ENCODE measurements at places on chromosomes 12 and 14. TPM values are rescaled to one million over a fixed set of nuclear protein-coding genes. Genes with fewer than 3 reads are reported as not detected.

DNA sequence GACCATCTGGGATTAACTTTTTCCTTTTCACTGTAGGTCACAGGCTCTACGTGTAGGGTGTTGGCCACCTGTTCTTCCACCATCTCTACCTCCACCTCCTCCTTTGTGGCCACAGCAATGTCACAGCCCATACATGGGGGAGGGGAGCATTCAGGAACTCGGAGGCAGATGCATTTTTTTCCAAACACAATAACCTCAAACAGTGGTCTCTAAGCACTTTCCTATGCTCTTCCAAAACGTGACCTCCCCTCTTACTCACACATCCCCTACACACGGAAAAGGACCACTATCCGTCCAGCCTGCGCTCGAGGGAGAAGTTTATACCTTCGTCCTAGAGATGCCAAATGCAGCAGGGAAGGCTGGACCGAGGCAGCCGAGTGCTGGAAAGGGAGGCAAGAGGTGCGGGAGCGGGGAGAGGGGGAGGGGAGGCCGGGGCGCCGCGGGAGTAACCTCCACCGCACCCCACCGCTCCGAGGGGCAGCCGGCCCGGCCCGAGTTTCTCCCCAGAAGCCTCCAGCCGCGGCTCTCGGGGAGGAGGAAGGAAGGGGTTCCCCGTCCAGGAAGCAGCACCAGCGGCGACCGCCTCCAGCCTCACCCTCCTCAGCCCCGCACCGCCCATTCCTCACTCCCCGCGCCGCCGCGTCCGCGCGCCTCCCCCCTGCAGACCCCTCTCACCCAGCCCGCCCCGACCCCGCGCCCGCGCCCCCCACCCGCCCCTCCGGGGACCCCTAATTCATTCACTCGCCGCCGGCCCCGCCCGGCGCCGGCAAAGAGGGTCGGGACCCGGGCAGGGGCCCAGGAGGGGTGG, 594 bp downstream of the KRAS start:
- H3K27ac ChIP-seq = peak overlapping the region; percentile 98
- peak overlapping the region; percentile 90 for H3K4me3 ChIP-seq
- H3K4me1 ChIP-seq = peaks cover 56% of the 10 kb centered on the region
- no peaks in the 10 kb centered on the region for H3K27me3 ChIP-seq

- H3K27me3 ChIP-seq = no peaks in the 10 kb centered on the region
- H3K36me3 ChIP-seq = peaks cover 1% of the 10 kb centered on the region
- H3K4me1 ChIP-seq = peaks cover 6% of the 10 kb centered on the region
- H3K27ac ChIP-seq = peak overlapping the region; percentile 88
Measured at GRCh38 chr14:41749429-41749828, 142.8 kb downstream of the LRFN5 start.

DNA sequence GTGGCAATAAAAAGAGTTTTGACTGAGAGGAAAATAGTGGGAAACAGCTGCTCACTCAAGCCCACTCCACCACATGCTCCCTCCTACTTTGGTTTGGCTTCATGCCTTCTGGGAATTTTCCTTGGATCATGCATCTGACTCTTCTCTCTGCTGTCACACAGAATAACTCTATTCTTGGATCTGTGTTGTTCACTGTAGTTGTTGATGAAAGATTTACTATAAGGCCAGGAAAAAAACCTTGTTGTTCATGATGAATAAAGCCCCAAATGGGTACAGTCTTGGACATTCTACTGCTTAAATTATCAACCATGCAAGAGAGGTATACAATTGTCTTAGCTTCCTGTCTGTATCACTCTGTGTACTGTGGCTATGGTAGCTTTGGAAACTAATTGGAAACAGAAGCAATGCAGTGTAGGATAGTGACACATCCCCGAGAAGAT, 70.5 kb downstream of the TMX1 start:
- H3K27ac ChIP-seq = no peak overlapping the region
- no peak overlapping the region for H3K4me3 ChIP-seq
- H3K4me1 ChIP-seq = no peaks in the 10 kb centered on the region
- H3K27me3 ChIP-seq = peaks cover 5% of the 10 kb centered on the region
- H3K36me3 ChIP-seq = no peaks in the 10 kb centered on the region
- DNase-seq = no peak

- H3K4me3 ChIP-seq = peak overlapping the region; percentile 1
- peaks cover 29% of the 10 kb centered on the region for H3K27me3 ChIP-seq
- DNase-seq = no peak
- no peak overlapping the region for H3K27ac ChIP-seq
- H3K4me1 ChIP-seq = peaks cover 10% of the 10 kb centered on the region
Measured at GRCh38 chr12:88578276-88579160, 1.8 kb downstream of the KITLG start.

GRCh38 chr14:71659159-71659558, 273.1 kb upstream of the RGS6 start:
- no peaks in the 10 kb centered on the region for H3K27me3 ChIP-seq
- no peak overlapping the region for H3K4me3 ChIP-seq
- no peak for DNase-seq
- peaks cover 11% of the 10 kb centered on the region for H3K4me1 ChIP-seq

DNA sequence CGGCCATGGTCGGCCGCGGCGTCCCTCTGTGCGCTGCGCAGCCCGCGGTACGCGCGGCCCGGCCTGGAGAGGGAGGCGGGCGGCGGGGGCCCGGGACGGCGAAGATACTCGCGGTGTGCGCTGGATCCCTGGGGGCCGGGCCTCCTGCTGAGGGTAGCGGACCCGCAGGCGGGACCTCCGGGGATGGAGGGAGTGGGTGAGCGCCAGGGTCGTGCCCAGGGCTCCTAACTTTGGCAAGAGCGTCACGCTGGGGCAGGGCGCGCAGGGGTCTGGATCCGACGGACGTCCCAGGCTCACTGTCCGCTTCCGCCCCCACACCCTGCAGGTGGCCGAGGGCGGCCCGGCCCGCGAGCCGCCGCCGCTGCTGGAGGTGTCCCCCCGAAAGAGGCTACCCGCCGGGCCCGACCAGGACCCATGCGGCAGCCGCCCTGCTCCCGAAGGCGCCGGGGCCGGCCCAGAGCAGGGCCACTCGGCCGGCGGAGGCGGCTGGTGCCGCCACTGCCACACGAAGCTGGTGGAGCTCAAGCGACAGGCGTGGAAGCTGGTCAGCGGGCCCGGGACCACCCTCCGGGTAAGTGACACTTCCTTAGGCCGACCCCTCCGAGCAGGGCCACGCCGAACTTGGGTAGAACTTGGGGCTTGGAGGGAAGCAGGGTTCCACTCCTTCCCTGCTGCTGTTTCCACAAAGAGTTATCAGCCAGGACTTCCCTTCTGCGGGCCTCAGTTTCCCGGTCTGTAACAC, 502 bp downstream of the KIF26A start:
- H3K4me1 ChIP-seq = peaks cover 2% of the 10 kb centered on the region
- H3K27ac ChIP-seq = no peak overlapping the region
- no peaks in the 10 kb centered on the region for H3K36me3 ChIP-seq

DNA sequence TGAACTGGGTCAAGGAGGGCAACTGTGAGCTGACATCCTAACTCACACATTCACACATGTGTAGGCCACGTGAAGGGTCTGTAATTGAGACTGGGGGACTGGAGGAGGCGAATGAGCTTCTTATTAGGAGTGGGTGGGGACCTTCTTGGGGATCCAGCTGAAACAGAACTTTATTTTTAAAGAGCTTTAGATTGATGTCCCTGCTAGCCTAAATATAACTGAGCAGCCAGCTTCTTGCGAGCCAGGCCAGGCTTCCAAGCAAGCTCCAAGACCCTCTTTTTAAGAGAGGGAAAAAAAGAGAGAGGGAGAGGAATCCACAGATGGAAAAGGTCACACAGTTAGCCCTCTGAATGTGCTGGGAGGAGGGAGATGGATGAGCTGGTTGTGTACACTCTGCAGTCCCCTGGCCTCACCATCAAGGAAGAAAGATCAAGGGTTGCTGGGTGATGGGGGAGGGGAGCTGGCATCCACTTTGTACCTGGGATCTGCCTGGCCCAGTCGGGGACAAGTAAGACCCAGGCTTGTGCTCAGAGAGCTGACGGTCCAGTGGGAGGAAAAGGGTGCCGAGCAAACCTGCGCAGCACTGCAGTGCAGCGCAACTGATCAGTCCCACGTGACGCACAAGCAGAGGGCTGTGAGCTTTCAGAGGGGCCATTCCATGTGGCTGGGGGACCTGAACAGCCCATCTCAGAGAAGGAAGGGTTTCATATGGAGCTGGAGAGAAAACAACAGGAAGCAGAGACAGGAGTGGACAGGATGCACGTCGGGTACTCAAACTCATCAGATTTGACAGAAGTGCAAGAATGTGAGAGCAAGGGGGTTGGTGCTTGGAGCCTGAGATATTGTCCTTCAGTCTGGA, 154.5 kb downstream of the ZFP36L1 start:
- H3K4me1 ChIP-seq = no peaks in the 10 kb centered on the region
- no peaks in the 10 kb centered on the region for H3K27me3 ChIP-seq
- no peak overlapping the region for H3K4me3 ChIP-seq
- no peak overlapping the region for H3K27ac ChIP-seq
- peaks cover 17% of the 10 kb centered on the region for H3K36me3 ChIP-seq

DNA sequence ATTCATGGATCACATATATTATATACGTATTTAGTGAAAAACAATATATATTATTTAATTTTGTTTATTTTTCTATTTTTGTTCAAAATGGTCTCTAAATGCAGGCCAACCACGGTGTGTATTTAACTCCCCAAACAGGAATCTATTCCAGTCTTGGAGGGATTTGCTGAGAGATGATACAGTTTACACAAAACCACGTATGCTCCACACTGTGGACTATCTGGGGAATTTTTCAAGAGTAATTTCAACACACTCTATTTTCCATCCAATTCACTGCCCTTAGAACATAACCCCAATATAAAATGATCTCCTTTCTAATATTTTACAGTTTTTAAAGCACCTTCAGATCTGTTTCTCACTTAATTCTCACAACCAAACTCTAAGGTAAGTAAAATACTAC, 15.3 kb downstream of the EML1 start:
- no peaks in the 10 kb centered on the region for H3K36me3 ChIP-seq
- H3K27me3 ChIP-seq = peaks cover 12% of the 10 kb centered on the region
- H3K4me3 ChIP-seq = no peak overlapping the region
- no peak overlapping the region for H3K27ac ChIP-seq
- H3K4me1 ChIP-seq = no peaks in the 10 kb centered on the region

DNA sequence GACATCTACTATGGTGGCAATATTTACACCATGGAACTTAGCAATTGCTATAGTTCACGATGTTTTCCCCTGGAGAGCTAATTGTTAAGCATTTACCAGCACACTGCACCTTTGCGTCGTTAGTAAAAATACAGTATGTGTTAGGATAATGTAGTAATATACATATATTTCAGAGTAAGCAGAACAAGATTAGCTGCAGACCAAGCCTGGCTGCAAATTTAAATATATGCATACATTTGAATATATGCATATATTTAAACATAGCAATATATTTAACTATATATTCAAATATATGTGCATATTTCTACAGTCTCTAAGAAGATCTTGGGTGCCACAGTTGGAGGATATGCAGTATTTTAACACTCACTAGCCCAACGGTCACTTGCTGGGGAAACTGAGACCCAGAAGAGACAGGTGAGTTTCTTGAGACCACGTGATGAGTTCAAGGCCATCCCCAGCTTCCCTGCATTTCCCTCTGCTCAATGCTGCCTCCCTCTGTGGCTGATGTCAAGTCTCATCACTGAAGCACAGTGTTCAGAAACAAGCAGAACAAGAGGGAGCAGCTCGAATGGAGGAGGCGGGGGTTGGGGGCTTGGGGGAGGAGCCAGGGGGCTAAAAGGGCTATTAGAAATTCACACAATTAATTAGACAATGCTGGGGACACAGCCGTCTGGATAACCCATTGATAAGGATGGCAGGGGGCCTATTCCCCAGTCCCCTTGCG, 708.0 kb downstream of the MED13L start:
- peaks cover 2% of the 10 kb centered on the region for H3K27me3 ChIP-seq
- no peaks in the 10 kb centered on the region for H3K36me3 ChIP-seq
- no peak overlapping the region for H3K4me3 ChIP-seq
- H3K27ac ChIP-seq = no peak overlapping the region
- no peaks in the 10 kb centered on the region for H3K4me1 ChIP-seq

DNA sequence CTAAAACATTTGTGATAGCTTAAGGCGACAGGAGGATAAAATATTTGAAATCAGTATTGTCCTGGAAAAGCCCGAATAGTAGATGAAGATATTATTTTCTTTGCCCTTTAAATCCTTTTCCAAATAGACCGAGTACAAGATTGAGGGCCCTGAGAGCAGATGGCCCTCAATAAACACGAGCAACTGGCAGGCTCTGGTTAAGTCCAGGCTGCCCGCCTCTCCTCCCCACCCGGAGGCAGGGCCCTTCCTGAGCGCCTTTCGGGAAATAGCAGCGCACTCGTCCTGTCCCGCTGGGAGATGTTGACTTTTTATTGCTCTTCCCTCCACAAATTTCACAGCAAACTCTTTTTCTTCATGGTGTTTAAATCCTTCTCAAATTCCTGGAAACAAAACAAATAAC, 50.8 kb upstream of the MAX start:
- H3K4me1 ChIP-seq = no peaks in the 10 kb centered on the region
- no peak for DNase-seq
- H3K27ac ChIP-seq = no peak overlapping the region
- no peaks in the 10 kb centered on the region for H3K36me3 ChIP-seq
- no peaks in the 10 kb centered on the region for H3K27me3 ChIP-seq

DNA sequence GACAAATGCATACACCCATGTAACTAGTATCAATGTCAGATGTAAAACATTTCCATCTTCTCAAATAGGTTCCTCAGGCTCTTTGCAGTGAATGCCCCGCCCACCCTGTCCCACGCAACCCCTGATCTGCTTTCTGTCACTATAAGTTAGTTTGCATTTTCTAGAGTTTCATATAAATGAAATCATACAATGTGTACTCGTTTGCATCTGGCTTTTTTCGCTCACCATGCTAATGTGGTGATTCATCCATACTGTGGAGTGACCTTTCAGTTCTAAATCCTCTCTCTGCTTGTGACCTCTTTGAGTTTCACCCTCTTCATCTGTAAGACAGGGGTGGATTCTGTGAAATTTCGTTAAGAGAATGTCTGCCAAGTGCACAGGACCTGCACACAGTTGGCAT, 30.6 kb upstream of the MSI1 start:
- peaks cover 3% of the 10 kb centered on the region for H3K4me1 ChIP-seq
- no peak for DNase-seq
- no peaks in the 10 kb centered on the region for H3K36me3 ChIP-seq
- no peak overlapping the region for H3K27ac ChIP-seq
- H3K27me3 ChIP-seq = peaks cover 16% of the 10 kb centered on the region

GRCh38 chr14:58513272-58513671, 85.8 kb downstream of the KIAA0586 start:
- H3K4me3 ChIP-seq = no peak overlapping the region
- no peaks in the 10 kb centered on the region for H3K4me1 ChIP-seq

CPNE6 gene
- total RNA-seq = not detected

ABCC9 gene
- not detected for total RNA-seq

NANOG gene
- total RNA-seq = not detected

ORAI1 gene
- 45.7 TPM for total RNA-seq

MORN3 gene
- total RNA-seq = 13.3 TPM

SYCP3 gene
- 0.71 TPM for total RNA-seq

Data from naive thymus-derived CD8-positive, alpha-beta T cell (primary cell).